ENCODE measurements at places on chromosomes 6 and 20.

GRCh38 chr6:85127696-85128243 lies 322.1 kb upstream of the NT5E start:
- no peak for DNase-seq

- no peak for DNase-seq
Observed at GRCh38 chr20:63829945-63830835, 874 bp downstream of the ZBTB46 start.

DNA sequence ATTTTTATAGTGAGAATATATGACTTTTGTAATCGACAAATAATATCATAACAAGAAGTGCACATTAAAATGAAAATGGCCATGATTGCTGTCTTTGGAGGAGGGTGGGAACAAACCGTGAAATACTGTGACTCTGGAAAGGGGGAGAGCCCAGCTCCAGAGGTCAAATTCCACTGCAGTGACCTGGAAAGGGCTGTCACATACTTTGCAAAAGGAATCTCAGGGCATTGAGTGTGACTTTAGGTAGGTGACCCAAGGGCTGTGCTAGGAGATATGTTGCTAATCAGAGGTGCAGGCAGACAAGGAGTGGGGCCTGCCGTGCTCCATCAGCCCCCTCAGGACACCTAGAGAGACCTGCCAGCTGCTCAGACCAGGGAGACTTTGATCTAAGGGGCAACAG lies 28.1 kb upstream of the BMP7 start:
- no peak for DNase-seq

DNA sequence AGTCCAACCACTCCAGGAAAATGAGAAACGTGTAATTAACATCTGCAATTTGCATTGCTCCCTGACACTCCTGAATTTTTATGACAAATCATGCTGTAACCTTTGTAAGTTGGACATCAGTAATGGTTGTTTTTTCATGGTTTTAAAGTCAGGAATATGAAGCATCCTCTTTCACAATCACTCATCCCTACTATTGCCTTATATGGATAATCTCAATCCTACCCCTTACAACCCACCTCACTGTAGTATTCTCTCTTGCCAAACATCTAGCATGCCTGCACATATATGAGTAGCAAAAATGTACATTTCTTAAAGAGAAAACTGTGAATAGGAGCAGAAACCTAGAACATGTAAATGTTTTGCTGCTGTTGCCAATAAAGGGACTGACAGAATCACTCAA lies 729.5 kb downstream of the KIF16B start:
- DNase-seq: no peak

Data from CD4-positive, alpha-beta T cell treated with Interleukin-4 for 1 hour (primary cell).